ENCODE measurements at places on chromosomes 5 and 9.

- DNase-seq = no peak
These were observed 82.1 kb downstream of the EHMT1 start for GRCh38 chr9:137700911-137701310.

- DNase-seq = no peak
These were observed 46.5 kb upstream of the IRX2 start for GRCh38 chr5:2797981-2798380.

GRCh38 chr5:140202078-140202477 lies 27.1 kb downstream of the CYSTM1 start:
- DNase-seq = no peak

DNA sequence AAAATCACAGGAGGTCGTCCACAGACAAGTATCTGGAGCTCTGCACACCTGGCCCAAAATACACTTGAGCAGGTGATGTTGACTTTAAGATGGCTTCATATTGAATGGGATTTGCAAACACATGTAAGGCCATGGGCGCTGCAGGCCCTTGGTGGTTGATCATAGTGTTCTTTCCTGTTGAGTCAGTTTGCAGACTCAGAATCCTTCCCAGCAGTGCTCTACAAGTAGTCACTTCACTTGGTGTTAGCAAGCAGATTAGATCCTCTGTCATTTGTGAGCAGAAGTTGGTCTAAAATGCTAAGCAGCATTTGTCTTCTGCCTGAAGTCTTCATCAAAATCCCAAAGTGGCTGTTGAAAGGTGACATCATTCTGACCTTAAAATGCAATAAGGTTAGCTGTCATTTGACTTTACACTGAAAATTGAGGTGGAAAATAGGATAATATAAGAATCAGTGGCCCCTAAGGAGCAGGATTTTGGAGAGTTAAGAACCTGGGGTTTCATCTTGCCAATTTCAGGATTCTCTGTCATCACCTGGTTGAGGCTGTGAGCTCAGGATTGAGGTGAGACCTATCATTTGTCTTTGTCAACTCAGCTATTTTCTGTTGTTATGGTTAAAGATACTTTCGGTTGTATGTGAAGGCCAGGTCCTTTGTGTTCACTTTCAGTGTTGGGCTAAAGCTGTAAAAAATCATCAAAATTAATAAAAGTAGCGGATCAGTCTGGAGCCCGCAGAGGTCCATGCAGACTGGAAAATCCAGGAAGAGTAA lies 114.5 kb downstream of the LRRC70 start:
- no peak for DNase-seq

DNA sequence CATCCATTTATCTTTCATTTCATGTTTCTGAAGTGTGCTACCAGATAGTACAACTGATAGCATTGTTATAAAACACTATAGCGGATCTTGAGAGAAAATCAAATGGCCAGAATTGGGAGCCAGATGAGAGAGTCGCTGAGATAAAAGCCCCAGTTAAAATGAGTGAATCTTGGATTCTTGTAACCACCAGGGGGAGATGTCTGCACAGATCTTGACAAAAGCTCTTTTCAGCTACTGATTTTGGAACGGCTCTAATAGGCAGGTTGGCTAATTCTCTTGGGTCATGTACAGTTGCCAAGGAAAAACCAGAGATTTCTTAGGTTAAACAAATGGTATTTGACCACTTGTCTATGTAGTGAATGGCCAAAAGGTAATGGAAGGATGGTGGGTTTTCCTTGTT lies 21.7 kb downstream of the F2RL2 start:
- no peak for DNase-seq

GRCh38 chr5:56677690-56678305 lies 137.6 kb upstream of the MAP3K1 start:
- no peak for DNase-seq

- peak; percentile 10 for DNase-seq
These were observed 112.2 kb downstream of the RPS23 start for GRCh38 chr5:82165740-82166530.

All from stimulated activated CD4-positive, alpha-beta T cell treated with anti-CD3 and anti-CD28 coated beads, Interleukin-1b, Interleukin-23, amount 100 ng/mL, for 48 hours (primary cell).